ENCODE measurements at places on chromosomes 4 and X.

DNA sequence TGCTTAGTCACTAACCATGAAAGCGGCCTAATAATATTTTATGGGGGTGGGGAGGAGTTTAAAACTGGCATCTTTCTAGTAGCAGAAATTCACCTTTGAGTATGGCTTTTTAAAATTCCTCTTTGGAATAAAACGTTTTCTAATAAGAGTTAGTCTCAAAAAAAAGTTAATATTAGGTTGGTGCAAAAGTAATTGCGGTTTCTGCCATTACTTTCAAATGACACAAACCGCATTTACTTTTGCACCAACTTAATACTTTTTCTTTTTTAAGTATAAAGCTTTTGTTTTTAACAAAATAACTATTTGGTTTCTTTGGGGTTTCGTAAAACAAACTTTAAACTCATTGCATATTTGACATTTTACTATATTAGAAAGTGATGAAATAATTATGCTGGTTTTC, 68.4 kb downstream of the FBXO8 start:
- DNase-seq, result no peak

DNA sequence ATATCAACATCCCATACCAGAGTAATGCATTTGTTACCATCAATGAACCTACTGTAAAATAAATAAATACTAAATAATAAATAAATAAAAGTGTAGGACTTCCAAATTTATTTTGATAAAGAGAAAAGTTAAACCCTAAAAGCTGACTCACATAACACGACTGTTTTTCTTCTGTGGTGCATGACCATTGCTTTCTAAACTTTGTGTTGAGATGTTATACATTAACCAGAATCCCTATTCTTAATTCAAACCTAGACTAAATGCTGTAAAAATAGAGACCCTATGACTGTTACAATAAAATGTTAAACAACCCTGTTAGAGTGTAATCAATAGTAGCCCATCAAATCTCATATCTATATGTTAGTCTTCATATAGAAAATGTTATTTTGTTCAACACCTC, 20.9 kb upstream of the PRMT9 start:
- no peak for DNase-seq

- no peak for DNase-seq
Observed at GRCh38 chr4:1593458-1593857, 90.7 kb downstream of the FAM53A start.

- no peak for DNase-seq
Observed at GRCh38 chr4:152245680-152246079, 290.2 kb downstream of the FBXW7 start.

DNA sequence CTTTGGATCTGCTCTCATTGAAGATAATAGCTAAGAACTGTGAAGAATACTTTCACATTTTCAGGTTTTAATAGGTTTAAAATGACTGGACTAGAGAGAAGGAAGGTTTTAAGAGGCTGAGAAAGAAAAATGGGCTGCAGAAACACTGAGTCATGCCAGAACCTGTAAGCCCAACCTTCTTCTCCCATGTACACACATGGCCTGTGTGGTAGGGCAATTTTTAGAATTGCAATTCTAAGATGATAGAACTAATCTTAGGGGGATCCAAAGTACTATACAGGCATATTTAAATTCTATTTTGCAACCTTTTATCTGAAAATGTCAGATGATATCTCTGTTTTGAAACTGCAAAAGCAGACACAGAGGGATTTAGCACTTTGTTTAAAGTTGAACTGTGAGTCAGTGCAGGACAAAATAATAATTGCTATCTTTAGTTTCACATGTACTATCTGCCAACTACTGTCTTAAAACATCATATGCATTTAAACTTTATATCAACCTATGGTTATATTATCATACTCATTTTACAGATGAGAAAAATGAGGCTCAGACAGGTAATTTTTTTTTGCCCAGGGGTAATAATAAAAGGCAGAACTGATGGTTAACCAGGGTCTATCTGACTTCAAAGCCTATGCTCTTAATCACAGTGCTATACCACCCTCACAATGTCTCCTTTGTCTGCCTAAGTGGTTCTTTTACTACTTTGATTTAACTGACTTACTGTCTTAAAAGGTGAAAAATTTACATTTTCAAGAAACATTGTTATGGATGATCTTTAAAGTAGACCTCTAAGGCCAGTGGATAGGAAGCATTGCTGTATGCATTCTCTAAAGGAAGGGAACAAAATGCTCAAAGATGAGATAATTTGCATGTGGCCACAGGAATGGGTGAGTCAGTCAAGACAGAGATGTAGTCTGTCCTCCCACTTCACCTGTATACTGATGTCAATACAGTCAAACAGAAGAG, 4.3 kb downstream of the TMPRSS11E start:
- DNase-seq, result no peak

- DNase-seq, result no peak
Observed at GRCh38 chr4:174324725-174325124, 41.0 kb downstream of the CEP44 start.

DNA sequence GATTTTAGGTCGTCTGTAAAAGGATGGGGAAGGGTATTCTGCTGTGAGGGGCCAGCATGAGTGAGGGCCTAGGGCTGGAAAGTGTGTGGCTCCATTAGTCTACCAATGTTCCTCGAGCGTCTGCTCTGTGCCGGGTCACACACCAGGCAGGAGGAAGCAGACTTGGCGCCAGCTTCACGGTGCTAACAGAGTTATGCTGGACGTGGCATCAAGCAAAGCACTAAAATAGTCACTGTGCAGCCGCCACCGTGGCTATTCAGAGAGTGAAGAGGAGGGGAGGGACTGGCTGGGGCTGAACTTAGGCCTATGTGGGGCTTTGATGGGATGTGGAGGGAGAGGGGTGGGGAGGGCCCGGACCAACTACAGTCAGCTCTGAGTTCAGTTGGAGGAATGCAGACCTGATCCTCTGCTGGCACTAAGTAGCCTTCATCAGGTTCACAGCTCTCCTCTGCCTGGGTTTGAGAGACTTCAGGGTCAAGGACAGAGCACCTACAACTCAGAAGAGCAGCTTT, 83.9 kb upstream of the MSX1 start:
- no peak for DNase-seq

- peak; percentile 17 for DNase-seq
Observed at GRCh38 chr4:87559090-87559837, 30.1 kb upstream of the SPARCL1 start.

DNA sequence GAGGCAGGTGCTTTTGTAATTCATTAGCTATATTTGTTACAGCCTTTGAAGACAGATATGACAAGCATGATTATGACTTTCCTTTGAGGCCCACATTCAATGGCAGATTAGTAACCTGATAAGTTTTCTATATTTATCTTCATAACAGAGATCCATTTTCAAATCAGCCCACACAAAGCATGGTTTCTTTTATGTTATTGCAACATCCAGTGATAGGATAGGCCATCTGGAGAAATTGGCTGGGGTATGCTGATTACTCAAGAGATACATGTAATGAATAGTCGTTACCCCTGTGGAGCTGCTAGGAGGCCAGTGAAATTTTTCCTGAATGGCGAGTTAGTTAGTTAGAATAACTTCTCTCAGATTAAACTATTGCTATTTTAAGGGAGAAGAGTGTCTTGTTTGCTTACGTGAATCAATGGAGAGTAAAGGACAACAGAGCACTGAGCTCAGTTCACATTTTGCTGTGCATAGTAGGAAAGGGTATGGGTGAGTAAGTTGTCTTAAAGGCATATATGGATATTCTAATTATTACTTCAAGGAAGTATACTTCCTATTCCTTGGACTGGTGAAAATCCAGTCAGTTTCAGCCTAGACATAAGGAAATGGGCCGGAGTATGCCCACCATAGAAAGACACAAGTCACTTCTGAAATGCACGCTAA, 79.2 kb upstream of the DKK2 start:
- no peak for DNase-seq

GRCh38 chr4:14434483-14434882, 567.8 kb upstream of the CPEB2 start:
- no peak for DNase-seq

- no peak for DNase-seq
Observed at GRCh38 chr4:41189666-41190065, 24.7 kb downstream of the APBB2 start.

DNA sequence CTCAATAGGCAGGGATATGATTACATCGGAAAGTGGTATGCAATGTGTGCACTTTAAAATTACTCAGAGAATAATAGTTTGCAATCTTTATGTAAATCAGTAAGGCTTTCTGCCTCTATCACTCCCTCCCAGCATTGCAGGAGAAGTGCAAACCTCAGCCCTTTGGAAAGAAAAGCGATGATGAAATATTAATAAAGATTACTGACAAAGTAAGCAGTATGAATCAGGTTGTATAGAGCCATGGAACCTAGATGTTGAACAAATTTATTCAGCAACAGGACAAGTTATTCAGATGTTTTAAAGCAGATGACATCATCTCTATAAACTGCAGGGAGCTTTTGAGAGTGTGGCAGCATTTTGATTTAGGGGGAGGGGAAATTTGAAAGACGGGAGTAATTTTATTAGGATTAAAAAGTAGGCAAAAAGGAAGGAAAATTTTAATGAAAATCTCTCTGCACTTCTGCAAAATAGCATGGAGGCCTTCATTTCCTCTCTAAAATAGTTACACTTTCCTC, 631.7 kb upstream of the GRIA3 start:
- DNase-seq, result no peak

- no peak for DNase-seq
Observed at GRCh38 chr4:56953680-56954520, 23.5 kb downstream of the NOA1 start.

DNA sequence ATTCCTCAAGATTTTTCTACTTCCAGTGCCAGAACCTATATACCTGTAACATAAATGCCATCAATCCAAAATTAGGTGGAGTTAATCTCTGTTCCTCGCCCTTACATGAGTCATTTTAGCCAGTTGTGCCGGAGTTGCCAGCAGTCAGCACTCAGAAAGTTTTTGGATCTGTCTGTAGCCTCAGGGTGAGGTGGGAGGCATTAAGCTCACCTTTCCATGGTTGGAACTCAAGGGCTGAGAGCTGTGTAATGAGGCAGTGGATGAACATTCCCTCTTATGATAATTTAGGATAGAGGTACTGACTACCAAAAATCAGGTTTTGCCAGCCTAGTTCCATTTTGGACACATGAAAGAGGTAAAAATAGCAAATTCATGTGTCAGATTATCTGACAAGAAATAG, 1553.1 kb upstream of the ADGRL3 start:
- no peak for DNase-seq

- DNase-seq, result no peak
Observed at GRCh38 chrX:150226223-150226965, 136.7 kb upstream of the MAMLD1 start.

DNA sequence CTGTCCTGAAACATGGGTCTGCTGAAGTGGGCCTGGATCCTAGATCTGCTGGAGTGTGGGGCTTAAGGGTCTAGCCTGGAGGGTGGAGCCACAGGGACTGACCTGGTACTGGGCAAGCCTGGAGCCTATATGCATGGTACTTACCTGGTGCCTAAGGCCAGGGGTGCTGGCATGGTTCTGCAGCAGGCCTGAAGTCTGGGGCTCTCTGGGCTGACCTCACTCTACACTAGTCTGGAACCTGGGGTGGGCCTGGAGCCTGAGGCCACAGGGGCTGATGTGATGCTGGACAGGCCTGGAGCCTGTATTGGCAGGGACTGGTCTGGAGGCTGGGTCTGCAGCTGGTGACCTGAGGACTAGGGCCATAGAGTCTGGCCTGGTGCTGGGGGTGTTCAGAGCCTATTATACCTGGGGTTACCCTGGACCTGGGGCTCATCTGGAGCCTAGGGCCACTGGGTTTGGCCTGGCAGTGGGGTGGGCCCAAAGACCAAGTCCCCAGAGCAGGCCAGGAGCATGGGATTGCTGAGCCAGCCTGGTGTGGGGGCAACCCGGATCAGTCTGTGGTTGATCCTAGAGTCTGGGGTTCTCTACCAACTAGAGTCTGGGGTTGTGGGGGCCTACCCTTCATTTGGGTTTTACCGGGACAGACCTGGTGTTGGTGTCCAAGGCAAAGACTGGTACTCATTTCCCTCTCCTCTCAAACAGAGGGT, 179.6 kb downstream of the SLC4A4 start:
- no peak for DNase-seq

- no peak for DNase-seq
Observed at GRCh38 chr4:83922402-83922801, 386.5 kb downstream of the GPAT3 start.

- no peak for DNase-seq
Observed at GRCh38 chr4:38203609-38204008, 243.4 kb downstream of the PTTG2 start.

DNA sequence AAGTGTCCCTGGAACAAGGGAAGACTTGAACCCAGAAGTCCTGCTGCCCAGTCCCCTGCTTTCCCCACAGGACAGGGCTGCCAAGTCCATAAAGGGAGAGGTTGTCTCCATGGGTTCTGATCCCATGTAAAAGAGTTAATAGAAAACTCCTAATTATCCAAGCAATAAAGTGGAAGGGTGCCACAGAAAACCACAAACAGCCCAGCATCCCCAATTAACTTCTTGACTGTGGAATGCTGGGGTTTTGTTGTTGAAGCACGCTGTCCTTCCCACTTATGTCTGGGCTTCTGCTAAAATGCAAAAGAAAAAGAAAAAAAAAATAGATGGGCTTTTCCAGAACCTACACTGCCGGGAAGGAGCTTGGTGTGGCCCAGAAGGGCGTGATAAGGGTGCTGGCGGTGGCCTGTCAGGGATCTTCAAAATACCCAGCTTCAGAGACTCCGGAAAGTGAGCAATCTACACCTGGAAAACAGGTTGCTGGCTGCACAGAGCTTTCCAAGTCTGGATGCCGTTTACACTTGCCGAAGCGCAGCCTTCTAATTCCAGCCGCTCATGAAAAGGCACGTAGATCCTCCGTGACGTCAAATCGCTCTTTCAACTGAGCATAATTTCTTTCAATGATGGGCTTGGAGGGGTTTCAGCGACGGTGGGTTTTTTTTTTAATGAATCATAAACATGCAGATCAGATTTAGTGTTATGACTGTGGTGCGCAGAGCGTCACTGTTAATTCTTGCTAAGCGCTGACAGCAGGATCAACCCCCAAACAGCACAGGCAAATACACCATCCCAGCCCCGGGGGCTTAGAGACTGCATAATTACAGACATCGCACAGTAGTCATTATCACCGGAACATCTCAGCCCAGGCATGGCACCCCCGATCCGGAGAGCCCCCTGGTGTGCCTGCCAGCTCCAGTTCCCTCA, 197.6 kb downstream of the BCOR start:
- no peak for DNase-seq

DNA sequence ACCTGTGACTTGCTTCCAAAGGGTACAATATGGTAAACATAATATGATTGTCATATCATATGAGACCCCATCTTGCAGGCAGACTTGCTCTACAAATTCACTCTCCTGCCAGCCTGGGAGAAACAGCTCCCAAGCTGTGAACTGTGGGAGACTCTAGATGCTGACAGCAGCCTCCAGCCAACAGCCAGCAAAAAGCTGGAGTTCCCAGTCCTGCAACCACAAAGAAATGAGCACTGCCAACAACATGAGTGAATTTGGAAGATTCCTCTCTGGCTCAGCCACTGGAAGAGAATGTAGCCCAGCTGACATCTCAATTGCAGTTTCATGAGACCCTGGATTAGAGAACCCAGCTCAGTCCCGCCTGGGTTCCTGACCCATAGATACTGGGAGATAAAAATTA, 145.4 kb downstream of the QDPR start:
- no peak for DNase-seq

DNA sequence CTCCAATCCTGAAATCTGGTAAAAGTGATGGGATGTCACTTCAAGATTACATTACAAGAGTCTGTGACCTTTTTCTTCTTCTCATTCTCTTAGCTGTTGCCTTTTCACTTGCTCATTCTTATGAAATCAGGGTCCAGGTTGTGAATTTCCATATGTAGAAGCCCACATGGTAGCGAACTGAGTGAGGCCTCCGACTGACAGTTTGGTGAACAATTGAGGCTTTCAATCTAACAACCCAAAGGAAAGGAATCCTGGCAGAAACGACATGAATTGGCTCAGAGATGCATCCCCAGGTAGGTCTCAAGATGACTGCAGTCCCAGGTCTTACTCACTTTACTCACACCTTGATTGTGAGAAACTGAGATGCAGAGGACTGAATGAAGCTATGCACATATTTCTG, 203.4 kb upstream of the FAT4 start:
- no peak for DNase-seq

Measured in HEK293T (cell line).